ENCODE measurements at places on chromosomes 12 and 14. TPM values are rescaled to one million over a fixed set of nuclear protein-coding genes. Genes with fewer than 3 reads are reported as not detected.

The ERBB3 gene
- 0.99 TPM for total RNA-seq

The CEP170B gene
- 2.2 TPM for total RNA-seq

The TROAP gene
- 46.6 TPM for total RNA-seq

The CLEC14A gene
- not detected for total RNA-seq

The HOXC10 gene
- total RNA-seq, result not detected

The HELB gene
- total RNA-seq, result 16.1 TPM

The KLRD1 gene
- 6.9 TPM for total RNA-seq

The KRT75 gene
- total RNA-seq, result not detected

All from activated CD8-positive, alpha-beta T cell treated with anti-CD3 and anti-CD28 coated beads for 36 hours (primary cell).